HFFc6 (cell line): ENCODE measurements at places on chromosomes 4 and X.

DNA sequence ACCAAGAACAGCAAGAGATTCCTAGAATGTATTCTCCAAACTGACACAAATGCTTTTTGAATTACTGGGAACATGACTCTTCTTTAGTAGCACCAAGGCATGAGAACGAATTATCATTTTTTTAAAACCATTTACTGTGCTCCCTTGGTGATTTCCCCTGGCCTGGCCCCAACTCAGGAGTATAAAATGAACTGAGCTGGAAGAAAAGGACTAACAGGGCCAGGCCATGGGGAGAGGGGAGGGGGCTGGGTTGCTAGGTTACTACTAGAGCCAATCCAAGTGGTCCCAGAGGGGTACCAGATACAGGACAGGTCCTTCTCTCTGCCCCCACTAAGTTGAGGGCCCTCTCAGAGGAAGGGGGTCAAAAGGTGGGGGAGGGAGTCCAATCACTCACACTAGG lies 23.1 kb downstream of the SASH3 start:
- no peak for DNase-seq

GRCh38 chr4:183763990-183764754 lies 105.1 kb downstream of the TRAPPC11 start:
- no peak for DNase-seq

- DNase-seq = no peak
Measured at GRCh38 chr4:176850436-176850835, 57.7 kb upstream of the VEGFC start.

DNA sequence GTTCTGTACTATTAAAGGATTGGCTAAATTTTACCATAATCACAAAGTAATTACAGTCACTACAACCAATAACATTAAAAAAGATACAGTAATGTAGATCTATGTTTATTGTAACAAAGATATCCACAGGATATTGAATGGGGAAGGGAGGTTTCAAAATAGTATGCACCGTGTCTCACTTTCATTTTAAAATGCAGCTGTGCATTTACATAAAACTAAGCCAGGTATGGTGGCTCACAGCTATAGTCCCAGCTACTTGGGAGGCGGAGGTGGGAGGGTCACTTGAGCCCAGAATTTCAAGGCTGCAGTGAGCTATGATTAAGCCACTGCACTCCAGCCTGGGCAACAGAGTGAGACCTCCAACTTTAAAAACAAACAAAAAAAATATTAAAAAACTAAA lies 8.5 kb downstream of the SRP72 start:
- no peak for DNase-seq

DNA sequence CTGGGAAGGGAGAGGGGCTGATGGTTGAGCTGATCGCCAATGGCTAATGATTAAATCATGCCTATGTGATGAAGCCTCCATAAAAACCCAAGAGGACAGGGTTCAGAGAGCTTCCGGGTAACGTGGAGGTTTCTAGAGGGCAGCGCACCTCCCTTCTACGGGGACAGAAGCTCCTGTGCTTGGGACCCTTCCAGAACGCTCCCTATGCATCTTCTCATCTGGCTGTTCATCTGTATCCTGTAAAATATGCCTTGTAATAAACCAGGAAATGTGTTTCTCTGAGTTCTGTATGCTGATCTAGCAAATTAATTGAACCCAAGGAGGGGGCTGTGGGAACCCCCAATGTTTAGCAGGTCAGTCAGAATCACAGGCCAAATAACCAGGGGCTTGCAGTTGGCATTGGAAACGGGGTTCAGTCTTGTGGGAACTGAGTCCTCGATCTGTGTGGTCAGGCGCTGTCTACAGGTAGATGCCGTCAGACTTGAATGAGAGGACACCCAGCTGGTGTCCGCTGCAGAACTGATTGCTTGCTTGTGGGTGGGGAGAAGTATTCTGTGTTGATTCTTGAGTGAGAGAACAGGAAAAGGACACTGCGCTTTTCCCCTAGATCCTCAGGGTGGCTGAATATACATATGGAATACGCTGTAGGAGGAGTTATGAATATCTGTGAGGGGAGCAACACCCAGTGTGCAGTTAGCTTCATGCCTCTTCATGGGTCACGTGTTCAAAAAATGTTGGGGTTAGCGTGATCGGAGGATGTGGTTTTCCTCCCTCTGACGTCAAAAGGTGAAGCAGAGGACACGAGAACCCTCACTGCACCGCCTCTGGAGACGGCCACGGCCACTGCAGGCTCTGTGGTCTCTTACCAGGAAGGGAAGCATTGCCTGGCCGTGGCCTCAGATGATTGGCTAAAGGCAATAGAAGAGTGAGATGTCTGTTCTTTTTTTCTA lies 29.2 kb downstream of the HTT-AS start:
- DNase-seq = peak; percentile 58

DNA sequence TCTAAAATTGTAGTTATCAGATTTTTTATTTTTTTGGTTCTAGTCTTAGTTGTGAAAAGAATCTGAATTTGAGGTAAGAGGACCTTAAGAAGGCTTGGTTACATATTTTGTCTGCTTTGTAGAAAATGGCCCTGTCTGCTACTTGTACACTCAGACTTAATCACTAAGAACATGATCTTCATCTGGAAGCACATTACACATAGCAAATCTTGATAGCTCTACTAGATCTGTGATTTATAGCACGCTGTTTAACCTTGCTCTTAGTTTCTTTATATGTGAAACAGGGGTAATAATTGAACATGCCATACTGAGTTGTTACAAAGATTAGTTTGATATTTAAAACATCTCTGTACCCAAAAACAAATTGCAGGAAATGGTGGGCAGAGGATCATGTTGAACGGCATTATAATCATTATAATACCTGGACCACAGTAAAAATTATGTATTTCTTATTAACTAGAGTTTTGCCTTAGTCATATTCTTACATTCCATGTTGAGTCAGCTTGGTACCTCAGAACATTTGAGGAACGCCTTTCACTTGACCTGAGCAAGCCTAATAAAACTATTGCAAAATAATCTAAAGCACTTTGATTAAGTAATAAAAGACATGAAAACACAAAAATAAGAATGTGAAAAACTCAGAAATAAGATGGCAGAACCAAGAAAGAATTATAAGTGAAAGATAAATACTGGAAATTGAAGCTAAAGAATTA lies 738.0 kb upstream of the AADAT start:
- DNase-seq = no peak

DNA sequence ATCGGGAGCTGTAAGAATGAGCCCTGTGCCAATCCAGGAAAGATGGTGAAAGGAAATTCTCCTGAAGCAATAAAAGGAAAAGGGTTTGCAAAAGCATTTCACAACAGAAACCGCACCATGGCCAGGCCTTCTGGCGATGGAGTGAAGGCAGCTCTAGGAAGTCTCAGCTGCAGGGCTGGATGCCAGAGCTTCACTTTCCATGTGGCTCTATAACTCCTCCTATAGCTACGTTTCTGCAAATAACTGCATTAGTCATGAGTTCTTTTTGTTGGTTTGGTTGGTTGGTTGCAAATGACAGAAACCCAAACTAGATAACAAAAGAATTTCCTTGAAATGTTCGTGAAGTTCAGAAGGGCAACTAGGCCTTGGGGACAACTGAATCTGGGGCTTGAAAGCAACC lies 84.6 kb downstream of the RELL1 start:
- DNase-seq = peak; percentile 43

DNA sequence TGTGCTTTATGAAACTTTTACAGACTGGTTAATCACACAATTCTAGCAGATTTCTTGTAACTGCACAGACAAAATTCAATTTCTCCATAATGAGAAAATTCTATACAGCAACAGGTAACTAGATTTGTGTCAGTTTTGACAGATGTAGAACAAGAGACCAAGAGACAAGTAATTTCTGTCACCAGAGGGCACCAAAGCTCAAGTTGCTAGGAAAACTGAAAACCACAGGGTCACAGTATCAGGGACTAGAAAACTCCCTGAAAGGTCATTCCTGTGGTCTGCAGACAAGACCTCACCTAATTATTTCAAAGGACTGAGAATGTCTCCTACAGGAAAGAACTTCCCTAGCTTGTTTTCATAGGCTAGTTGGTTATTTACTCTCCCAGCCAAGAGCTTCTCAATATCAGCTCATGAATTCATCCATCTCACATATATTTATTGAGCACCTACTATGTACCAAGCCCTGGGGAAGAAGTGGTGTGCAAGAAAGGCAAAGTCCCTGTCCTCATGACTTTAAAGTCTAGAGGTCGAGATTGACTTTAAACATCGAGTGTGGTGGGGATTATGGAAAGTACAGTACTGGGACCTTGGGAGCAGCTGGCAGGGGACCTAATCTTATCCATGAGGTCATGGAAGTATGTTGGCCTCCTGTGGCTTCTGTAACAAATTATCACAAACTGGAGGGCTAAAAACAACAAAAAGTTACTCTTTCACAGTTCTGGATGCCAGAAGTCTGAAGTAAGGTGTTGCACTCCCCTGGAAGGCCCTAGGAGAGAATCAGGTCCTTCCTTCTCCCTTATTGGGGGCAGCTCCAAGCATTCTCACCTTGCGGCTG lies 47.8 kb upstream of the SETD7 start:
- DNase-seq = peak; percentile 58

GRCh38 chr4:78145008-78145407 lies 87.9 kb downstream of the FRAS1 start:
- DNase-seq = no peak

GRCh38 chrX:85992811-85993229 lies 54.5 kb downstream of the CHM start:
- peak; percentile 35 for DNase-seq

DNA sequence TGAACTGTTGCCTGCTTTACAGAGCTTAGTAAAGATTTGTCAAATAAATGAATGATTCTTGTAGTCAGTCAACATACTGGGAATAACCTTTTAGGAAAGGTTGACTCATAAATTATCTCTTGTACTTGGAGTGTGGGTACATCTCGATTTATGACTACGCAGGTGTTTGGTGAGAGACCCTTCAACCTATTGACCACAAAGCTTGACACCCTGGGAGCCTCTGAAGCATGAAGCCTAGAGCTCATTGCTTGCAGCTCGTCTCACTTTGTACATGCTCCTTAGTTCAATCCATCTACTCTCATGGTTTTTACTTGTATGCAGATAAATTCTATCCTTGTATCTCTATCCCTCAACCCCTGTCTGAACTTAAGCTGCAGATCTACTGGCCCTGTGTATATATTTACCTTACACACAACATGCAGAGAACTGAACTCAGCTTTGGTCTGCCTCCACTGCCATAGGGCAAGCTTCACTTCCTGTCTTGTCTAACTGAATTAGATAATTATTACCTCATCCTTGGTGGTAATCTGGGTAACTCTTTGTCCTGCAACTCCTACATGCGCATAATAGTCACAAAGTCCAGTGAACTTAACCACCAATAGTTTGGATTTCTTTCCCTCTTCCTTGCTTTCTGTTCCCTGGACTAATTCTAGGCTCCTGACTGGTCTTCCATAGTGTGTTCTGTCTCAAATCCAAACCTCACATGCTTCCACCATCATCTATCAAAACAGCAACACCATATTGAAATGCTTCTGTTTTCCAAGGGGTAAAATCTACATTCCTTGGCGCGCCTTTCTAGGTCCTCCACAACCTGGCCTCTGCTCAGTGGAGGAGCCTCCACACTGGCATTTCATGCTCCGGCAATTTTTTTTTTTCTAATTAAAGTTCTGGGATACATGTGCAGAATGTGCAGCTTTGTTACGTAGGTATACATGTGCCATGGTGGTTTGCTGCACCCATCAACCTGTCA lies 32.2 kb upstream of the FAT1 start:
- no peak for DNase-seq

- no peak for DNase-seq
Measured at GRCh38 chr4:25454476-25454875, 77.4 kb downstream of the ANAPC4 start.

DNA sequence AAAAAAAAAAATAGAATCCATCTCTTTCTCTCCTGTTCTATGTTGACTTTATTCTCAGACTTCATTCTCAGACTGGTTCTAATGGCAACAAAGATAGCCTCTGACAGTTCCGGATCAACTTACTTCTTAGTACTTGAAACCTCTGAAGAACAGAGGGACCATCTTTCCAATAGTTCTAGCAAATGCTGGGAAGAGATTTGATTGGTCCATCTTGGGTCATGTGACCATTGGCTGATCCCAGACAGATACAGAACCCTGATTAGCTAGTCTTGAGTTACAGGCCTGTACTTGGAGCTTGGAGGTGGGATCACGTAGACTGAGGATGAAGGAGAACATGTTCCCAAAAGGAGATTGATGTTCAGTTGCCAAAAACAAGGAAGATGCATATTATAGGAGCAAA lies 66.9 kb upstream of the STIM2 start:
- no peak for DNase-seq

DNA sequence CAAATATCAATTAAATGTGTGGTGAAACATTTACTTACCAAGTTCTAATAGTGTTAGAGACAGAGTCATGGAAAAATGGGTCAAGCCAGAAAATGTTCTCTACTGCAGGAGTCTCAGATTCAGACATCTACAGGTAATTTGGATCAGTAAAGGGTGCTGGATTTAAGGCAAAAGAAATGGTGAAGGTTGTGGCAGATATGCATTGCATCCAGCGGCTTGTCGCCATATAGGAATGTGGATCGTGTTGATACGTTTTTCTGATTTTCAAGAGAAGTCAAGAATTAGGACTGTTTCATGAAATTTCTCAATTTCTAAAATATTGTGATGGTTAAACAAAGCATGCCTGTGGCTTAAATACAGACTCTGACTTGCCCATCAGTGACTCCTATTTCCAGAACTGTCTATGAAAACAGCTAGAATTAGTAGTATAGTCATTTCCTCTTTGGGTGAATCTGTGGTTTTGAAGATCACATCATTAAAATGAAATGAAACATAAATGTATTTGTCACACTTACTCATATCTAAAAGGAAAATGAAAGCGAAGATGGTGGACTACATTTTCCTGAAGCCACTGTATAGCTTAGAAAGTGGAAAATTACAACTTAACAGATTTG lies 110.1 kb upstream of the VEGFC start:
- DNase-seq = peak; percentile 96

- DNase-seq = peak; percentile 62
Measured at GRCh38 chr4:89765966-89766365, 71.0 kb downstream of the SNCA start.

- peak; percentile 16 for DNase-seq
Measured at GRCh38 chrX:22097012-22097694, 65.0 kb downstream of the PHEX start.

DNA sequence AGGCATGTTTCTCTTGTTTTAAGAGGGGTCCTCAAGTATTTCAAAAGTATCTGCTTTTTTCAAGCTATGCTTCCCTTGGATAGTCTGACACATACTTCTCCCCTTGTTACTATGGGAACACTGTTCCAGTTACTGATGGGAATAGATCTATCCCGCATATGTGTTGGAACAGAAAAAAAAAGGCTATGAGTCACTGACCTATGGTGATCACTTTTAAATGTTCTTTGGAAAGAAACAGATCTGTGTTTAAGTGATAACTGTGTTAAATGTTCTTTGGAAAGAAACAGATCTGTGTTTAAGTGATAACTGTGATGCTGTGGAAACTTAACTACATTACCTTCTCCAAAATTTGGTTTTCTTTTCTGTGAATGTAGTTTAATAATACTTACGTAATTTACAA lies 303.2 kb downstream of the TEX13C start:
- no peak for DNase-seq
